ENCODE measurements at places on chromosomes 11 and 22.

GRCh38 chr22:28207281-28208030 lies 288.4 kb upstream of the PITPNB start:
- DNase-seq = no peak

GRCh38 chr11:35372565-35373283 lies 46.6 kb downstream of the SLC1A2 start:
- no peak for DNase-seq

DNA sequence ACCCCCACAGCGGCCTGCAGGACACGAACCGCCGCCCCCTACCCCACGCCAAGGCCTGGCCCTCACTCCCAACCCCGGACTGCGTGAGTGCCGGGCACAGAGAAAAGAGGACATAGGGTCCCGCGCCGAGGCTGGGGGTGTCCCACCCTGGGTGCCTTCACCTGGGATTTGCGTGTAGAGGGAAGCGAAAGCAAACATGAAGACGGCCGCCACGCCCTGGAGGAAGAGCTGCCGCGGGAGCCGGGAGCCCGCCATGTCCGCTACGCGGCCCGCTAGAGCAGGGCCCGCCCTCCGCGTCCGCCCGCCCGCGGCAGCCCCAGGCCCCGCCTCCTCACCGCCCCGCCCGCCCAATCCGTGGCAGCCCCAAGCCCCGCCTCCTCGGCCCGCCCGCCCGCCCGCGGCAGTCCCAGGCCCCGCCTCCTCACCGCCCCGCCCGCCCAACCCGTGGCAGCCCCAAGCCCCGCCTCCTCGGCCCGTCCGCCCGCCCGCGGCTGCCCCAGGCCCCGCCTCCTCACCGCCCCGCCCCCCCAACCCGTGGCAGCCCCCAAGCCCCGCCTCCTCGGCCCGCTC lies at the start of gene LMF2:
Gene LMF2, minus strand, starts transcription at position 282 of the 570 bp plus-strand sequence. Its CDS starts 27 bp downstream, at position 255.
- DNase-seq = peak; percentile 89

DNA sequence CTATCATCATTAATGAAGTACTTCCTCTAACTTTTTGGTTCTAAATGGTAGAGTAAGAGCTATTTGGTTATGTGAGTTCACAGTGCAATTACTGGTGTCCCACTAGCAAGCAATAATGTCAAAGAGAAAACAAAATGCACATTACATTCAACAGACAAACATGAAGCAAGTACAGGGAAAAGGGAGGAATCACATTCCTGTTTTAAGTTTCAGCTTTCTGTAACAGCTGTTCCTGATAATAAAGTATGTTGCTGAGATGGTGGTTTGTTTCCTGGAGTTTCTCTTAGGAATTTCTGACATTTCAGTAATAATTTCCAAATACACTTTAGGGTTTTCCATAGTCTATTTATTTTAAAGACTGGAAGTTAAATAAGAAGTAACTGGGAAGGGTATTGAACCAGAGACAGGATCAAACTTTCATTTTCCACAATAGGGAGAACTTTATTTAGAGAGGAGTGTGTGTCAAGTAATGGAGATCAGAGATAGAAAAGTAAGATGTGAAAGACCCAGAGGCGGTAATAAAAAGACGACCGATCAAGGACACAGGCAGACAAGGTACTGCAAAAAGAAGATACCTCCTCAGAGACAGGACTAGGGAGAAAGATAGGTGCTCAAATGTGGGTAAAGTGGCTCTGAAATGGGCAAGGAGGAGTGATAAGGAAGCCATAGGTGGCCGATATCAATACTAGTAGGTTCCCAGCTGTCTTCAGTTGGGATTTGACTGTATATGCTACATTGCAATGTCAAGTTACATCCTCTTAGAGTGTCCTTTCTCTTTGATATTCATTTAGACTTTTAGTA lies 20.8 kb upstream of the CLNS1A start:
- no peak for DNase-seq

DNA sequence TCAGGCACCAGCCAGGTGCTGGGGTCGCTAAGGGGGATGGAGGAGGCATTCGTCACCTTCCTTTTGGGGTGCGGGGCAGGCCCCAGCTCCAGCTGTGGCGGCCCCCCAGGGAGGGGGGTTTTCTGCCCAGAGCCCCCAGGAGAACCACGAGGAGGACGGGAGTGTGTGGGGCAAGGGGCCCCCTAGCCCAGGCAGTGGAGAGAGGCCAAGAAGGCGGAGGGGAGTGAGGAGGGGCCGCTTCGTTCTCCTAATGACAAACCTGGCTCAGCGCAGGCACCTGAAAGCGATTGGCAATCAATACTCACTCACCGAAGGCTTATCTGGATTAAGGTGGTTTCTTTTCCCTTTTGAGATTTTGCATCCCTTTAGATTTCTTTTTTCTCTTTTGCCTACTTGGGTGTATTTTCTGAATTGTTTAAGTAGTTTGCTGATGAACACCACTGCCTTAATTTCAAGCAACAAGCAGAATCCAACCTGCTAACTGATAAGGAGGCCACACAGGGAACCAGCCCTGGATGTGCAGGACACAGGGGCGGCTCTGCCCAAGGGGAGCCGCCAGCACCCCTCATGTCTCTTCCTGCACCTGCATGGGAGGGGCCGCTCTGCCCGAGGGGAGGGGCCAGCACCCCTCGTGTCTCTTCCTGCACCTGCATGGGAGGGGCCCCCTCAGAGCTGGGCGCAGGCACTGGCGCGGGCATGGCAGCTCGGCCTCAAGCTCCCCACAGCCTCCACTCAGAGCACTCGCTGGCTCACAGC lies 122.3 kb downstream of the BRD1 start:
- DNase-seq = no peak

- DNase-seq = peak; percentile 66
Observed at GRCh38 chr11:64252003-64252872, 908 bp downstream of the PLCB3 start.

GRCh38 chr22:44436736-44437135 lies 61.3 kb downstream of the RTL6 start:
- no peak for DNase-seq

DNA sequence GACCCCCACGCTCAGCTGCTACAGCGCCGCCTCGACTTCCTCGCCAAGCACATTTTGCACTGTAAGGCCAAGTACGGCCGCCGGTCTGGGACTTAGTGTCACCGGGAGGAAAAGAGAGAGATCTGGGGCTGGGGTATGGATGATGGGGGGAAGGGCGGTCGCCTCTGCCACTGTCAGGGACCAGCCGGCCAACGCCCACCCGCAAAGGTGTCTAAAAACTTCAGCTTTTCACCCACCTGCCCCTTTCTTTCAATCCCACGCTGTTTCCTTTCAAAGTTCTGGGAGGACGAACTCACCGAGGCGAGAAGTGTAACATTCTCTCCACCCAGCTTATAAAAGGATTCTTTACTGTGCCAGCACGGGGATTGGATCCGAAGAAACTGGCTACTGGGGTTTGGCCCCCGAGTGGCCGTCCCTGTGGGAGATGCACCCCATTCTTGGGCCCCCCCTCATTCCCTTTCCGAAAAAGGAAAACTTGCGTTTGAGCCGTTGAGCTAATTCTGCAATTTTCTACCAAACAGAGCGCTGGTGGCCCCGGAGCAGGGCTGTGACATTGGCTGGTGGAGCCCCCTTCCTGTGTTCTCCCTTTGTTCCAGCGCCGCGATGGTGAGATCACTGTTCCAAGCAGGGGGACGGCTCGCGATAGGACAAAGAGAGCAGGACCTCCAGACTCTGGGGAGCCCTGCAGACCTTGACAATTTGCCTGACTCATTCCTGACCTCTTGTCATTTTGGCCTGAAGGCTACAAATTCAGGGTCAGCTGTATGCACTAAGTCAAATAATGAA lies 1.8 kb downstream of the FJX1 start:
- peak; percentile 36 for DNase-seq

DNA sequence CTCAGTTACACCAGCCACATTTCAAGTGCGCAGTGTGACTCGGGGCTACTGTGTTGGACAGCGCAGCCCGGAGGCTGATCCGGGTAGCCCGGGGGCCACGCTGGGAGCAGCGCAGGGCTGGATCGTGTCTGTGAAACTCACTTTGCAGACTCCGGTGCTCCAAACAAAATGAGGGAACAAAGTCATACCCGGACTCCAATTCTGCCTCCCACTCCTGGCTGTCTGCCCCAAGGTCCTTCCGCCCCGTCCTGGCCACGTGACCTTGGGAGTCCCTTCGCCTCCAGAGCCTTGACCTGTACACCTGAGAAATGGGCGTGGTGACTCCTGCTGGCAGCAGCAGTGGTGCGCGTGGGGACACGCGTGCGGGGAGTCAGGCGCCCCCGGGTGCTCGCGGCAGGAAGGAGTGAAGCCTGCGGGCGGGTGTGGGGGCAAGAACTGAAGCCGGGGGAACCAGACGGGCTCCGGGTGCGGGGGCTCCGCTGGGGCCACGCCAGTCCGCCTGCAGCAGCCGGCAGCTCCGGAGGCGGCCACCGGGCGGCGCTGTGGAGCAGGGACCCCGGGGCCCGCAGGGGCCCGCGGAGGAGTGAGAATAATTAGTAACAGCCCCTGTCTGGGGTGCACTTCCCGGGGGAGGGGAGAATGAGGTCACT lies 42.4 kb downstream of the KCNJ4 start:
- DNase-seq = peak; percentile 63

All from WERI-Rb-1 (cell line).